CD4-positive, alpha-beta T cell treated with Interleukin-4 for 1 hour (primary cell): ENCODE measurements at places on chromosomes 7 and 10.

DNA sequence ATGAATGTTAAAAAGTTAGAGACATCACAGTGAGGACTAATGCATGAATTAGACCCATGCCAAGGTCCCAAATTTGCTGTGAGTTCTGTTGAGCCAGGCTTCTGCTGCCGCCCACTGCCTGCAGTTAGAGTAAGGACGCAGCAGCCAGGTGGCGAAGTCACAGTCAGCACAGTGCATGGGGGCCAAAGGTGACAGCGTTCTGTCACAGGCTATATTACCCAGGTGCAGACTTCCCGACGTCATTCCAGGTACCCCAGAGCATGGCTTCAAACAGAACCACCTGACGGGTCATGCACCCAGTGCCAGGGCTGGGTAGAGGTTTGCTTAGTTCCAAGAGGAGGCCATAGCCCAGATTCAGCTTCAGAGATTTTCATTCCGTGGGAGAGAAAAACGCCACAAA, 33.9 kb upstream of the HMX3 start:
- no peak for DNase-seq

GRCh38 chr7:82359426-82359825, 84.2 kb downstream of the CACNA2D1 start:
- DNase-seq, result no peak

DNA sequence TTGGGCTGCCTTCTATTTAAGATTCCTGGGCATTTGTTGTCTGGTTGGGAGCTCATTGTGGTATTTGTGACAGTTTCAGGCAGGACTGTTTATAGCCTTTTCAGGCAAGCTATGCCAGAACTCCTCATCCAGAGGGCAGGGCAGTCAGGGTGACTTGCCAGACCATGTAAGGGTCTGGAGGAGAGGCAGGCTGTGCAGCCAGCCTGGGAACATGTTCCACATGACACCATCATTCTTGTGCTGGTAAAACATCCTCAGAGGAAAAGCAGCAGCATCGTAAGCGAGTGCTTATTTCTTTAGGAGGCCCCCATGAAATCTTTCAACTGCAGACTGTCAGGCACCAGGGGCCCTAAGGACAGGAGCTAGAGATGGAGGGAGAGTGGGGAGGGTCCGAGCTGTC, 44.0 kb upstream of the SORBS1 start:
- no peak for DNase-seq

DNA sequence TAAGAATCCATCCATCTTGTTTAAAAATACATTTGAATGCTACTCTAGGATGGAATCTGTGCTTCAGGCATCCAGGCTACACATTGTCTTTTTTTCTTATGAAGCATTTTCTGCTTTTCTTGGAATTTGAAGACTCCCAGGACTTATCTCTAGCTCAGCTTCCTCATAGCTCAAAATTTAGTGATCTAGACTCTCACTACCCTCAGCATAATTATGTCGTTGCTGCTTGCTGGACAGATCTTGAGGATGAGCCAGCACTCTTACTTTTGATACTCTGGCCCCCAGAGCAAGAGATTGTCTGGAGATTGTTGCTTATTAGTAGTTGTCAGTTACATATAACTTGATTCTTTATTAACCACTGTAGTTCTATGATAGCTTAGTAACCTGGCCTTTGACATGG, 83.3 kb upstream of the FGL2 start:
- DNase-seq, result no peak

DNA sequence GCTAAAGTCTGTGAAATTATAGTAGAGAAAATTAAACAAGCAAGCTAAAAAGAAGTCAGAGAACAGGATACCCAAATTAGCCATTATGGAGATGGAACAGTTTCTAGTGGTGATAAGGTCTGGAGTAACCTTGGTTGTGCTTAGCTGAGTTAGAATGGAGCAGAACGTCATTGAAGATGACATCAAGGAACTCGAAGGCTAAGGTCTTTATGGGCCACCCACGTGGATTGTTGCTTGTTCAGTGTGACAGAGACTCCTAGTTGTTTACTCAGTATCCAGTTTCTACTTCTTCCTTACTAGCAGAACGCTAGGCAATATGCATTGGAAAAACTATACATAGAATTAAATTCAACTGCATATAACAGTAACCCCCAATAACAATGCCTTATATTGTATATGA, 39.7 kb downstream of the AHCYL2 start:
- no peak for DNase-seq

- DNase-seq, result no peak
Observed at GRCh38 chr10:123966896-123967231, 75.3 kb upstream of the CPXM2 start.

DNA sequence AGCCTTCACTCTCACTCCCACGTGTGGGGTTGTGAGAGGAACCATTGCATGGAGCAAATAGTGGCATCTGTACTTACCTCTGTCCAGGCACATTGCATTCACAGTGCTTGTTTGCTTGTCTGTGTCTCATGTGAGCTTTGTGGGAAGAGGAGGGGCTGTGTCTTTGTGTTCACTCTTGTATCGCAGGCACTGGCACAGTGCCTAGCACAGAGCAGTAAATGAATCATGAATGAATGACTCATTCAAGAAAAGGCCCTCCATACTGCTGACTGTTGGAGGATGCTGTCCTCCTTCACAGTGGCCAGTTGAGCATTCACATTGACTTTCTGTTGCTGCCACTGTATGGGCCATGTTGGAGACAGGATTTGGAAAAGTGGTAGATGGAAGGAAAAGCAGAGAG, 125.3 kb downstream of the SORCS3 start:
- no peak for DNase-seq

DNA sequence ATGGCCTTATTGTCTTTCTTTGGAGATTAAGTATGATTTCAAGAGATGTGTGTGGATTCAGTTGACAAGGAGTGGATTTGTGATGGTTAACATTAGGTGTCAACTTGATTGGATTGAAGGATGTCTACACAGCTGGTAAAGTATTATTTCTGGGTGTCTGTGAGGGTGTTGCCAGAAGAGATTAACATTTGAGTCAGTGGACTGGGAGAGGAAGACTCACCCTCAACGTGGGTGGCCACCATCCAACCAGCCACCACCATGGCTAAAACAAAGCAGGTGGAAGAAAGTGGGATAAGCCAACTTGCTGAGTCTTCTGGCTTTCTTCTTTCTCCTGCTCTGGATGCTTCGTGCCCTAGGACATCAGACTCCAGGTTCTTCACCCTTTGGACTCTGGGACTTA, 76.1 kb downstream of the GPR37 start:
- no peak for DNase-seq

DNA sequence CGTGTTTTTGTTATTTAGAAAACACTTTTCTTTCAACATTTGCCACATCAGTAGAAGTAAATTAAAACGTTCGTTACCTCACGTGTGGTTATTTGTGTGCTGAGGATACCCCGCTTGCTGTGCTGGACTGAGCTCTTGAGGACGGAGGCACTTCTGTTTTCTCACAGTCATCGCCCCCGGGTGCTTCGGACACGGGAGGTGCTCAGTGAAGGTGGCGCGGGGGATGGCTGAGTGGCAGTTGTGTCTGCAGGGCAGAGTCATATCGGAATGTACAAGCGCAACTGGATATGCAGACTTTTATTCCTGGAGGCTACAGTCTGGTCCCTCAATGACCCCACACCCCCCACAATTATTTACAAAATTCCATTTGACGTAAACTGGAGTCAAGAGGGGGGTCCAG, 92.0 kb downstream of the DYNC2I1 start:
- DNase-seq, result no peak

DNA sequence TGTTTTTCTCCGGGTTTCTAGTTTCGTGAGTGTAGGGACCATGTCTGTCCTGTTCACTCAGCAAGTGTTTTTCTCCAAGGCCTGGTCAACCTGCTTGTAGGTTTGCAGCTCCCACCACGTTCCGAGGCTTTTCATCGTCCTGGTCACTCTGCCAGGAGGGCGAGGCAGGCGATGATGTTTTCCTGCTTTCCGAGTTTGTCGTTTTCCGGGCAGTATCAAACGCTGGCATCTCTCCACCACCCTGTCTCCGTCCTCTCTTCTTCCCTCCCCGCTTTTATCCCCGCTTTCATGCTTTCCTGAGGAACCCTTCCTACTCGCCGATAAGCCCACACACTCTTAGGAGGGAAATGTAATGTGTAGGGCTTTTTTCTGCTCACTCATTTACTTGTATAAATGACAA, 11.2 kb downstream of the IQCE start:
- no peak for DNase-seq

- DNase-seq, result no peak
Observed at GRCh38 chr7:5193880-5194279, 3.8 kb downstream of the WIPI2 start.

- no peak for DNase-seq
Observed at GRCh38 chr10:113732160-113732881, 19.2 kb upstream of the PLEKHS1 start.

DNA sequence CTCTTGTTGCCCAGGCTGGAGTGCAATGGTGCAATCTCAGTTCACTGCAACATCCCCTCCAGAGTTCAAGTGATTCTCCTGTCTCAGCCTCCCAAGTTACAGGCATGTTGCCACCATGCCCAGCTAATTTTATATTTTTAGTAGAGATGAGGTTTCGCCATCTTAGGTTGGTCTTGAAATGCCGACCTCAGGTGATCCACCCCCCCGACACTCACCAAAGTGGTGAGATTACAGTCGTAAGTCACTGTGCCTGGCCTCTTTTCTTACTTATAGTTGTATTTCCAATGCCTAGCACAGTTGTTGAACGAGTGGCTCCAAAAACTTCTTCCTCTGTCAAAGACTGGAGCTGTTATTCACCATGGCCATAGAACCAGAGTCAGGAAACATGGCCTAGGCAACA, 6.7 kb downstream of the RNF216 start:
- DNase-seq, result no peak

DNA sequence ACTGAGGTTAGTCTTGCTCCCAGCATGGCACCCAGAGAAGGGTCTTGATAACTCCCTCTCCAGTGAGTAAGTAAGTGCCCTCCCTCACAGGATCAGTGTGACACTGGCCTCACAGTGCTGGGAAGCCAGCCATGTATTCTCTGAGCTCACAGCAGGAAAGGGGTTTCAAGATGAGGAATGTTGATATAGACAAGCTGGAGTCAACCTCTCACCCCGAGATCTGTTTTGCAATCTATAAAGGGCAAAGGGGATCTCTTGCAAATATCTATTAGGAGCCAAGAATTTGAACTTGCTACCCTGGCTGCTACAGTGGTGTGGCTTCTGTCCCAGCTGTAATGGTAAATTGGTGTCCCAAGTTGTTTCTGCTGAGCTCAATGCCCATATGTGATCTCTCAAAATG, 70.2 kb upstream of the ADAM12 start:
- no peak for DNase-seq

DNA sequence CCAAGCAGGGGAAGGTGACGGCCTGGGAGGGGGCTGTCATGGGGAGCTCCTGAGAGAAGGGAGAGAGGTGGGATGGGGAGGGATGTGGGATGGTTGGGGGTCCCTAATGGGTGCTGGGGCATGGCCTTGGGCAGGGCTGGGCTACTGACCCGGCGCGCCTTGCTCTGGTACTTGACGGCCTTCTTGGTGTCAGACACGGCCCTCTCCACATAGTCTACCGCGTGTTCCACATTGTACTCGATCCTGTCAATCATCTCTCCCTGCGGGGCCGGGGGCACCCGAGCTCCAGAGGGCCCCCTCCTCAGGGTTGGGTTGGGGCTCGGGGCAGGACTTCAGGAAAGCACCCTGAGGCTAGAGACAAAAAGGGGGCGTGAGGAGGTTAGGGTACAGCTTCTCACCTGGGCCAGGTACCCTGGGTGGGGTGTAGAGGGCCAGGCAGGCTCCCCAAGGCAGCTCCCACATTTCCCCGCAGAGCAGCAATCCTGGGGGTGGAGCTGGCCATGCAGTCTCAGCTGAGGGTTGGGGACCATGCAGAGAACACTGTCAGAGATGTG, 17.3 kb downstream of the BUD23 start:
- DNase-seq, result no peak

- DNase-seq, result no peak
Observed at GRCh38 chr7:151551820-151552219, 32.1 kb upstream of the RHEB start.

DNA sequence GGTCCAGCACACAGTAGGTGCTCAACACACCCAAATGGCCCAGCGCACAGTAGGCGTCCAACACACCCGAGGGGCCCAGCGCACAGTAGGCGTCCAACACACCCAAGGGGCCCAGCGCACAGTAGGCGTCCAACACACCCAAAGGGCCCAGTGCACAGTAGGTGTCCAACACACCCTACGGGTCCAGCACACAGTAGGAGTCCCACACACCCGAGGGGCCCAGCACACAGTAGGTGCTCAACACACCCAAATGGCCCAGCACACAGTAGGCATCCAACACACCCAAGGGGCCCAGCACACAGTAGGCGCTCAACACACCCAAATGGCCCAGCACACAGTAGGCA, 80.8 kb downstream of the FOXL3 start:
- DNase-seq, result no peak

DNA sequence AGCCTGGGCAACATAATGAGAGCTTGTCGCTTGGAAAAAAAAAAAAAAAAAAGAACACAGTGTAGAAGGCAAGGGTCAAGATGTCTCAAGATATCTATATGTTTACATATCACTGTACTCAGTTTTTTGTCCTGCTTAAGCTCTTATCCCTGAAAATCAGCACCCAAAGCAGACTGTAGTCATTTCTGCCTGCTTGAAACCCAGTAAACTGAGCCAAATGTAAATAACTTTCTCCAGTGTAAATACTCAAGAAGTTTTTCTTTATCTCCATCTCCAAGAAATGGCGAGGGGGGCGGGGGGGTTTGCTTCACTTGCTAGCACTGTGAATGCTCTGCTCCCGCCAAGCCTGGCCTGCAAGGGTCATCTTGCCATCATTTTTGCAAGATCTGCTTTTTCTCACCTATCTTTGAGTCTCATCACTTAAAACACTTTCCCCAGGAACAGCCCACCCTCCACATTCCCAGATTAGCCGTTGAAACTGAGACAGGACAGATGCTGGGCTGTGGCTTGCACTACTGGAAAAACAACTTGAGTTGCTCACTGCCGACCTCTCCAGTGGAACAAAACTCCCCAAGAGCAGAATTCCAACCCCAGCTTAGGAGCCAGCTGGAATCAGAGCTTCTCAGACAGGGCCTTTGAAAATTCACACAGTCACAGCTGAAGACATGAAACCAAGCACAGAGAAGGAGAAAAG, 54.6 kb downstream of the AFAP1L2 start:
- no peak for DNase-seq

DNA sequence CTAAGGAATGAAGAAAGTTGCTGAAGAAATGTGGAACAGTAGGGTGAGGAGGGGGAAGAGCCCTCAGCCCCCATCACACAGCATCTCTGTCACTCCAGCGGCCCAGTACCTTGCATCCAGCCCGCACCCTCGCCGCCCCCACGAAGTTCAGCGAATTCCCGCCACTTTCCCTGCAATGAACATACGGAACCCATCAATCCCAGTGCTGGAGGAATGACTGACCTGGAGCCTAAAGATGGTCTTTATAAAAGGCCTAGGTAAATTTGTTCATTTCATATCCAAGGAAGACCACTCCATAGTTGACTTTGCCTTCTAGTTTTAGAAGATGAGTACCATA, 779 bp upstream of the KIF5B start:
- DNase-seq, result no peak

GRCh38 chr10:89904755-89905154, 203.4 kb downstream of the KIF20B start:
- DNase-seq, result no peak
